ENCODE measurements at places on chromosomes 6 and 20.

DNA sequence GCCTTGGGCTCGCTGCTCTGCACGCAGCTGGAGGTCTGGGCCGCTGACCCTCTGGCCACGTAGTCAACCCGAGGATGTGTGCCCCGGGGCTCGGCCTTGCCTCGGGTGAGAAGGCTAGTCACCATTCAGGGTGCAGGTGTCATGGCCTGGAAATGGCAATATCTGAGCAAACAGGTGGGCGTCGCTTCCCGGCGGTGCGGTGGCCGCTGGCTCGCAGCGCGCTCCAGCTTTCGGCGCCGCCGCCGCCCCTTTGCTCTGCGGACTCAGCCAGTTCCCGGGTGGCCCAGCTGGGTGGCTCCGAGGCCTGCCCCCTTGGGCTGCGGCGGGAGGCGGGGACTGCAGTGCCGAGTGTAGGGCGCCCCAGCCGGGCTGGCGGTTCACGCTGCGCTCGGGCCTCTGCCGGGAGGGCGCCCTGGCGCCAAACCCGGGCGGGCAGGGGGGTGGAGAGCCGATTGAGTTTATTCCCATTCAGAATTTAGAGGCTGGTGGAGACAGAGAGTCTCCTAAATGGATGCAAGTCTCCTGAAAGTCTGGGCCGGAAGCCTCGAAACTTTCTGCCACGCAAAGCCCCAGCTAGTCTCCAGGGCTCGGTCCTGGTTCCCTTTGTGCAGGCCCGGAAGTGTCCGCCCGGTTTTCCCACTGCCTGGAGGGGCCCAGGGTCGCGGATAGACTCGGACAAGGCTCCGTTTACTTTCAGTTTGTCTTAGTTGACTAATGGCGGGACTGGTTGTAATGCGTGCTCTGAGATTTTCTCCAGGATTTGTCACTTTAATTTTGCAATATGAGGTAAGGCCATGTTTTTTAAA, 11.3 kb upstream of the TFAP2A start:
- DNase-seq, result no peak

- DNase-seq, result no peak
These were observed 26.4 kb upstream of the SSTR4 start for GRCh38 chr20:23008667-23009066.

DNA sequence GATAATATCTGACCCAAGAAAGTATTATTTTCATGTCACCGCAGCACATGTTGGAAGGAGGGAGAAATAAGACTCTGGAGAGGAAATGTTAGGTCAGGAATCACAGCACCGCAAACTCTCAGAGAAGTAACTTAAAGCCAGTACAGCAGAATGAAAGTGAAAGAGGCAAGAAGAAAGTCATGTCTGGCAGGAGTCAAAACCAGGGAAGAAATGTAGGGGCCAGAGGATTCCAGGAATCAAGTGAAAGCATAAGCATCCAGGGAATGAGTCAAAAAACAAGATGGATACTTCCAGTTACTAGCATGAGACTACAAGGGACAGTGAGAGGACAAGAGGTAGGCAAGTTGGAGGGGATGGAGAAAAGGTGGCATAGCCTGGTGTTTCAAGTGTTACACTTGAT, 80.4 kb downstream of the AK9 start:
- DNase-seq, result no peak

DNA sequence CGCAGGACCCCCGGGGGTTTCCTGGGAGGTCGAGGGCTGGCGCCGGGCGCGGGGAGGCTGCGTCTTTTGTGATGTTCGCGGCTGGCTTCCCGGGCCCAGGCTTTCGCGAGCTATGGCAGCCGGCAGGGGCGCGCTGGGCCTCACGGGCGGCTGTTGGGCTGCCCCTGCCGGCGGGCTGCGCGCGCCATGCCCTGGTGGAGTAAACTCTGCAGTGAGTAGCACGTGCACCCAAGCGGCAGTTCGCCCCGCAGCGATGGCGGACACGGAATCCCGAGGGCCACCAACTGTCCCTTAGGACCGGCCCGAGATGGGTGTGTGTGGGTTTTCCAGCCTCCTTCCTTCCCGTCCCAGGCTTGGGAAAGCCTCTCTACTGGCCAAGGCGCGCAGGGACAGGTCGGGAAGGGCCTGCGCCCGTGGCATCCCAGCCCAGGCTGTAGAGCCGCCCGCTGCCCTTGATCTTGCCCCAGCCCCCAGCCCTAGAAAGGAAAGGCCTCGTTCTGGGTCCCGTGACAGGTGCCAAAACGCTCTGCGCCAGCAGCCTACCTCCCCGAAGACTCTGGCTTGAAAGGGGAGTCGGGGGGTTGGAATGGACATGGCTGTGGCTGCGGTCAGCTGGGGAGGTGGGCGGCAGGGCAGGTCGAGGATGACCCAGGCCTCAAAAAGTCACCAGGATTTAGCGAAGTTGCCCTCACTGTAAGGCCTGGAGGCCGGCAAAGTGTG, 49.7 kb downstream of the ZBTB2 start:
- no peak for DNase-seq

GRCh38 chr6:39965751-39966150, 31.5 kb upstream of the MOCS1 start:
- DNase-seq, result no peak

DNA sequence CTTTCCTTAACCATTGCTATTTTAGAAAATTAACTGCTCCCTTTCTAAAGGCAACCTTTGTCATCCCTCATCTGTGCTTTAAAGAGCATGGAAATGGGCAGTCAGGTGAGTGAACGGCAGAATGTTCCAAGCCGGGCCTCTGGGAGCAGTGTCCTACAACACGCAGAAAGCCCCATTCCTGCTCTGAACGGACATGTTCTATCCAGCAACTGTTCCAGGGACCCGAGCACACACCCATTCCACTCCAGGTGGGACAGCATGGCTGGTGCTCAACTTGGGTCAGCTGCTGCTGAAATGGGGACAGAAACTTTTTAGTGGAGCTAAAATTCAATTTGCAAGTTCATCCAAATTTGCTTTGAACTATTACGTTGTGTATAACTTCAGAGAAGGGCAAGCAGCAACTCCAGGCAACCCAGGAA, 26.7 kb downstream of the DIDO1 start:
- DNase-seq, result no peak

- no peak for DNase-seq
These were observed 58.3 kb upstream of the TMEM181 start for GRCh38 chr6:158501360-158502262.

GRCh38 chr6:137405806-137406205, 88.4 kb downstream of the OLIG3 start:
- no peak for DNase-seq

- no peak for DNase-seq
These were observed 136.8 kb downstream of the JARID2 start for GRCh38 chr6:15382712-15383111.

GRCh38 chr6:13395272-13396237, 67.2 kb upstream of the TBC1D7 start:
- DNase-seq, result peak; percentile 100

- DNase-seq, result no peak
These were observed at the start of gene TOX2 for GRCh38 chr20:43914311-43915210. TSS of gene TOX2 (plus strand) at chr20:43914852. CDS start at chr20:43914892, 40 bp downstream.

- DNase-seq, result no peak
These were observed 6.4 kb downstream of the OSBPL2 start for GRCh38 chr20:62244644-62245108.

DNA sequence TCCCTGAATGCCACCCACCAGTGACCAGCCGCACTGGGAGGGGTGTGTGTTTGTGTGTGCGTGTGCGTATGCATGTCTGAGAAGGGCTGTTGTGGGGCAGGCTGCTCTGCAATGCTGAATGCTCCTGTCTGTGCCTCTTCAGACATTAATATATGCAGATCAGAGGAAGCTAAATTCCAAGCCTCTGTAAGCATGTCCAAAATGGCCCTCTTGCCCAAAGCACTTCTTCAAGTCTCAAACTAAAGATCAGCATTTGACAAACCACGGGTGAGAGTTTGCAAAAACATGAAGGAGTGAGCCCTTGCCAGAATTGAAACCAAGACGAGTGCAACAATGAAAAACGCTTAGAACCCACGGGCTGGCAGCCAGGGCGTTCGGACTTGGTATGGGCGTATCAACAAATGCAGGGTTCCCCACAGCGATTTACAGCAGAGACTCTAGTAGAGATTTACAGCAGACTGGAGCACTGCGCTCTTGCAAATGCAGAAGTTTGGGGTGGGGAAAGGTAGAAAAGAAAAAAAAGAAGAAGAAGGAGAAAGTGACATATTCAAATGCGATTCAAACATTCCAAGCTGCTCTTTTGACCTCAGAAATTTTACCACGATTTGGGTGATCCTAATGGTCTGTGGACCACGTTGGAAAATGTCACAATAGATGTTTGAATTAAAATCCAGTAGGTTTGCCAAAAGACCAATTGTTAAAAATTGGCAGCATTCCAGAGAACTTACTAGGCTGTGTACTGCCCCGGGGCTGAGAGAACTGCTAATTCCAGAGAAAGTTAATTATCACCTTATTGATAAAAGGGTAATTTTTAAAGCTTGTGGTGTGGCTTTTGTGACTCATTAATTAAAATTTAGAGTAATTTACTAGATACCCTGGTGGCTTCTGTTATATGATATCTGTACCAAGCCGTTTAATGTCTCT, 3.5 kb downstream of the SCML4 start:
- peak; percentile 9 for DNase-seq

DNA sequence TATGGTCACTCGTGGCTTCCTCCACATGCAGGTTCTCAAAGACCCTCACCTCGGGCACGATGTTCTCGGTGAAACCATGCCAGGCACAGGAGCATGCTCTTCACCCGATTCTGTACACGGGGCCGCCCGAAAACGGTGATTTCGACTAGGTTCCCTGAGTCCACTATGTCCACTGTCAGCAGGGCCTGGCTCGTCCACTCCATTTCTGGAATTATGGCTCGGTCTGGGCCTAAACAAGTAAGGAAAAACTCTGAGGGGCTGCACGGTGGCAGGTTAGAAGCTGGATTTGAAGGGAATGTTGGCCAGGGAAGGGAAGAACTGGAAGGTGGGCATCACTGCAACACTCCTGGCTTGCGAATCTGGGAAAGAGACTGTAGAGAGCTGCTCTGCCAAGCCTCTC, 540 bp downstream of the OOEP start:
- no peak for DNase-seq

GRCh38 chr6:4936681-4937041, 67.2 kb downstream of the RPP40 start:
- peak; percentile 87 for DNase-seq

GRCh38 chr20:58864346-58864745, 11.8 kb downstream of the GNAS start:
- no peak for DNase-seq

GRCh38 chr6:108755257-108756240, 92.7 kb upstream of the ARMC2 start:
- DNase-seq, result no peak

DNA sequence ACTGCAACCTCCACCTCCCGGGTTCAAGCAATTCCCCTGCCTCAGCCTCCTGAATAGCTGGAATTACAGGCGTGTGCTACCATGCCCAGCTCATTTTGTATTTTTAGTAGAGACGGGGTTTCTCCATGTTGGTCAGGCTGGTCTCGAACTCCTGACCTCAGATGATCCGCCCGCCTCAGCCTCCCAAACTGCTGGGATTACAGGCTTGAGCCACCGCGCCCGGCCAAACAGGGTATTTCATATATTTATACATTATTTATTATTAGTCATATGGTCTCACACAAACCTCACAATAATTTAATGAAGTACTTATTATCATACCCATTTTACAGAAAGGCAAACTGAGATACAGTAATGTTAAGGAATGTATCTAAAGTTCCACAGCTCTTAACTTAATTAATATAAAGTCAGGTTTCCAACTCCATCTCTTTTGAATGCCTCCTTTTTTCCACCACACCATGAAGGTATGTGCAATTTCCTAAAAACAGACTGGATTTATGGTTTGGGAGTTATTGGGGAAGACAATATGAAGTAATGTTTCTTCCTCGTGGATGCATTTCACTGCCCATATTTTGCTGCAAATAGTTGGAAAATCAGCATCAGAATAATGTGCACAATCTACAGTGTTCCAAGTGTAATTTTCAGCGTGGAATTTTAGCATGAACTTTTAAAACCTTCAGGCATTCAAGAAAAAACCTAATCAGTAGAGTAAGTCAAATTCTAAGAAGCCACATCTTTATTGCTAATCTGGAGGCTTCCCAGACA, 65.7 kb downstream of the ZMYND8 start:
- no peak for DNase-seq

DNA sequence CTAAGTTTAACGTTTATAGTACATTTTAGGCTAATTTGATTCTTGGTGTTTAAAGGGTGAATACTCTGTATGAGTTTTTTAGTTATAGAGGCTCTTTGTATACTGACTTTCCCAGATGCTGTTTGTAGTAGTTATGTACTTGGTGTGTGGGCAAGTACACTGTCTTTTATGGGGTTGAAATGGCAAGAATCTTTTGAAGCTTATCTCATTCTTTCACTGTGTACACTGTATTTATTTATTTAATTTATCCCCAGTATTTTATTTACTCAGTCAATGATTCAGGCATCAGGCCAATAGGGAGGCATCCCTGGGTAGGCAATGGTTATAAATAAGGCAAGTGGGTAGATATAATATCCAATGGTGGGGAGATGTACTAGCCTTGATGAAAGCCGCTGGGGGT, 277.0 kb upstream of the PTCHD4 start:
- DNase-seq, result no peak

DNA sequence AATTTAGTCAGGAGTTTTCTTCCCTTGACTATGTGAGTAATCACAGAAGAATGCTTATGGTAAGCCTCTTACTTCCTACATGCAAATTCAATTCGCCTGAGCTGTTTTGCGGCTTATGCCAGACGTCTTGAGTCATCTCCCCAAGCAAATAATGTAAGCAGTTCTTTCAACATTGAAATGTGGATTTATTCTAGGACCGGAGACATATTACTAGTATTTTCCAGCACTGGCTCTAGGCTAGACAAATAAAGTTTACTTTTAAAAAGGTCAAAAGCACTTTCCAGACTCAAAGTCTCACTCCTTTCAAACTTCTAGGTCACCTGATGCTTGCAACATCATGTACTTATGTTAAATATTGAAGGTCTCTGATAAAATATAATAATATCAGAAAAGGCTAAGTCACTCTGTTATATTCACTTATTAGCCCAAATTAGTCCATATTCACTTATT, 38.1 kb upstream of the NOX3 start:
- DNase-seq, result no peak

GRCh38 chr6:93858213-93858612, 438.9 kb upstream of the EPHA7 start:
- no peak for DNase-seq

GRCh38 chr20:19882446-19882845, 124.4 kb downstream of the RIN2 start:
- DNase-seq, result no peak

- peak; percentile 70 for DNase-seq
These were observed 128.8 kb downstream of the PHF3 start for GRCh38 chr6:63764318-63764916.

GRCh38 chr6:148388521-148388920, 45.9 kb downstream of the SASH1 start:
- no peak for DNase-seq

- peak; percentile 4 for DNase-seq
These were observed 1.2 kb downstream of the CENPW start for GRCh38 chr6:126341126-126341525.

DNA sequence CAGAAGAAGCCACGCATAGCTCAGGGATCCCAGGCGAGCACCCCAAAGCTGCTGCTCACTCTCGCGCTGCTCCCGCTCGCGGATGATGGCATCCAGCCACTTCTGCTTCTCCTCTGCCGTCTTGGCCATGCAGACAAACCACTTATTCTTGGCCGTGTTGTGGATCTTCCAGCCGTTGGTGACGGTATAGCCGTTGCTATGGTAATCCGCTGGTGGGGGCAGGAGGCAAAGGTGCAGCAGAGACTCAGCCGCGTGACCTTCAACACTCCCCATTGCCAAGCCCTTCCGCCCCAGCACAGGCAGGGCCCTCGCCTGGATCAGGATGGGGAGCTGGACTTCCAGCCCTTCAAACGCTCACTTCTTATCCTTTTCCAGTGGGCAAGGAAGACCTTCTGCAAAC, 136.9 kb downstream of the PREX1 start:
- no peak for DNase-seq

GRCh38 chr6:166145751-166146150, 21.9 kb downstream of the TBXT start:
- no peak for DNase-seq
